ENCODE measurements at places on chromosomes 3 and 15. TPM values are rescaled to one million over a fixed set of nuclear protein-coding genes. Genes with fewer than 3 reads are reported as not detected.

Gene UQCC5
- total RNA-seq: 0.54 TPM

Gene GHSR
- total RNA-seq: 0.99 TPM

Gene ANXA2
- total RNA-seq: 199 TPM

Gene LARP6
- total RNA-seq: 26.0 TPM

Gene PIF1
- 1.4 TPM for total RNA-seq

Gene PCSK6
- 3.9 TPM for total RNA-seq

Gene LDHAL6B
- total RNA-seq: not detected

Gene SRP14
- 378 TPM for total RNA-seq

DNA sequence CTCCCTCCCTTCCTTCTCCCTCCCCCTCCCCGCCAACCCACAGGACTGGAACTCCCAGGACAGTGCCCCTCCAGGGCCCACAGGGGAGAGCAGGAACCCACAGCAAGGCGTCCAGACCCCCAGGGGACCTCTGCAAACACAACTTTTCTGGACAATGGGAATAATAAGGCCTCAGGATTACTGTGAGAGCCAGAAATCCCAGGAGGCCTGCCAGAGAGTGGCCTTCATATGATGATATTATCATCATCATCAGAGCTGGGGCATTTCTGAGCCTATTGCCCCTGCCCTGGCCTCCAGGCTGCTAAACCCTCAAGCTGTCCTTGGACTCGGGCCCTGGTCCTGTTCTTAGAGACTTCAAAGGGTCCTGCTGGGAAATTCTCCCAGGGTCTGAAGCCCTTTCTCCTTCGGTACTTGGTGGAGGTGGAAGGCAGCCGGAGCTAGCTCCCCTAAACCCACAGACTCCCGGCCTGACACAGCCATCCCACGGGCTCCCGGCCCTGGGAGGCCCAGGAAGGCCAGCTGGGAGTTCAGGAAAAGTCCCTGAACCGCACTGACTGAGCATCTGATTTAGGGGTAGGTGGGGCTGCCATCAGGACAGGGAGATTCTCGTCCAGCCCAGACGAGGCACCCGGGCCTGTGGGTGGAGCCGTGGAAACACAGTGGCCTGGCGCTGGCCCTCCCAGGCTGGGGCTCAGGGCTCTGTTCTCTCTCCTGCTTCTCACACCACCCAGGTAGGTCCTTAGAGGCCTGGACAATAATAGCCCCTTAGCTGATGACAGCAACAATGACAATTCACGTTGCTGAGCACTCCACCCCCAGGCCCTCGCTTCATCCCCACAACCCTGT is 4.9 kb downstream of the CALML4 start:
- peaks cover 32% of the 10 kb centered on the region for H3K4me1 ChIP-seq
- no peaks in the 10 kb centered on the region for H3K36me3 ChIP-seq
- no peaks in the 10 kb centered on the region for H3K27me3 ChIP-seq

DNA sequence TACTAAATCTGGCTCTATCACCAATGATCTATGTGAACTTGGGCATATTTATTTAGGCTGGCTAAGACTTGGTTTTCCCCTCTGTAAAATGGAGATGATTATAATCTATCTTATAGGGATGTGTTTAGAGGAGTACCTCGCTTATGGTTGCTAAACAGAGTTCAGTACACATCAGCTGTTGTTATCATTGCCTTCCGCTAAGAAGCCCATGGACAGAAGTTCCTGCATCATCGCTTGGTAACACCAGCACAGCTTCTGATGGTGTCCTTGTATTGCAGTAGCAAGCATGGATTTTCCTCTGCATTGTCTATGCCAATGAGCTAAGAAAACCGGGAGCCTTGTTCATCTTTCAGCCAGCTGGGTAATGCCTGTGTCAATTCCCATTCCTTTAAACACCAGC is 73.1 kb upstream of the LRTM1 start:
- H3K4me1 ChIP-seq: no peaks in the 10 kb centered on the region
- no peak overlapping the region for H3K27ac ChIP-seq
- DNase-seq: no peak
- H3K36me3 ChIP-seq: no peaks in the 10 kb centered on the region
- H3K4me3 ChIP-seq: no peak overlapping the region
- no peaks in the 10 kb centered on the region for H3K27me3 ChIP-seq

- no peaks in the 10 kb centered on the region for H3K27me3 ChIP-seq
- H3K36me3 ChIP-seq: no peaks in the 10 kb centered on the region
- no peak overlapping the region for H3K4me3 ChIP-seq
- no peaks in the 10 kb centered on the region for H3K4me1 ChIP-seq
Observed at GRCh38 chr3:10438902-10439610, 66.3 kb downstream of the ATP2B2 start.

- no peak overlapping the region for H3K4me3 ChIP-seq
- H3K27ac ChIP-seq: no peak overlapping the region
- no peaks in the 10 kb centered on the region for H3K36me3 ChIP-seq
- no peak for DNase-seq
- no peaks in the 10 kb centered on the region for H3K27me3 ChIP-seq
Observed at GRCh38 chr3:112365035-112365434, 32.1 kb downstream of the CD200 start.

GRCh38 chr3:67462187-67462586 is 192.2 kb downstream of the SUCLG2 start:
- no peaks in the 10 kb centered on the region for H3K4me1 ChIP-seq
- no peaks in the 10 kb centered on the region for H3K36me3 ChIP-seq
- DNase-seq: no peak

GRCh38 chr3:195077611-195078540 is 193.1 kb downstream of the XXYLT1 start:
- no peaks in the 10 kb centered on the region for H3K27me3 ChIP-seq
- DNase-seq: peak; percentile 36
- H3K27ac ChIP-seq: no peak overlapping the region
- no peaks in the 10 kb centered on the region for H3K4me1 ChIP-seq
- no peaks in the 10 kb centered on the region for H3K36me3 ChIP-seq
- H3K4me3 ChIP-seq: no peak overlapping the region

- H3K36me3 ChIP-seq: no peaks in the 10 kb centered on the region
- no peak for DNase-seq
- H3K27ac ChIP-seq: no peak overlapping the region
- no peaks in the 10 kb centered on the region for H3K4me1 ChIP-seq
- H3K4me3 ChIP-seq: no peak overlapping the region
- H3K27me3 ChIP-seq: no peaks in the 10 kb centered on the region
Observed at GRCh38 chr3:62999791-63000190, 124.6 kb upstream of the CADPS start.
